B cell (primary cell): ENCODE measurements at places on chromosomes 5 and 9. TPM values are rescaled to one million over a fixed set of nuclear protein-coding genes. Genes with fewer than 3 reads are reported as not detected.

The SMIM32 gene
- total RNA-seq: not detected in 2 replicates

The PDLIM4 gene
- not detected in 2 replicates for total RNA-seq

GRCh38 chr9:18208166-18209059, 265.5 kb upstream of the ADAMTSL1 start:
- no peak overlapping the region for H3K4me3 ChIP-seq
- no peak overlapping the region for H3K27ac ChIP-seq
- DNase-seq: no peak
- H3K27me3 ChIP-seq: no peaks in the 10 kb centered on the region
- no peaks in the 10 kb centered on the region for H3K36me3 ChIP-seq

DNA sequence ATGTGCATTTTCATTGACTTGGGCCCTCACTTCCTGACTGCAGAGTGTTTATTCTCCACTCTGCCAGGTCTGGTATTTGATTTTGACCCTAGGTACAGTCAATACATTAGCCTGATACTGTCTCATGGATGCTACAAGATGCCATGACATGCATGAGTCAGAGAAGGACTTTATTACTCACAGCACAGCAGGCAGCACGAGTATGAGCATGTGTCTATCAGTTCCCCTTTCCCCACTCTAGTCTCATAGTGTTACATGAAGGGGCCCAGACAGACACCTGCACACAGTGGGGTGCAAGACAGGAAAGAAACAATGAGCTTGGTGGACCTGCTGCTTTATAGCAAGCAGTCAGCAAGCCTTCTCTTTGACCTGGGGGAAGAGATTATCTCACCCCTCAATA, 19.6 kb downstream of the ITGA2 start:
- no peaks in the 10 kb centered on the region for H3K36me3 ChIP-seq
- no peaks in the 10 kb centered on the region for H3K27me3 ChIP-seq
- H3K27ac ChIP-seq: no peak overlapping the region
- H3K4me3 ChIP-seq: no peak overlapping the region

GRCh38 chr5:124663101-124663506, 83.3 kb downstream of the ZNF608 start:
- no peak overlapping the region for H3K4me3 ChIP-seq
- DNase-seq: no peak
- peaks cover 29% of the 10 kb centered on the region for H3K4me1 ChIP-seq
- H3K36me3 ChIP-seq: no peaks in the 10 kb centered on the region
- H3K27ac ChIP-seq: no peak overlapping the region
- no peaks in the 10 kb centered on the region for H3K27me3 ChIP-seq

- peaks cover 11% of the 10 kb centered on the region for H3K4me1 ChIP-seq
- no peaks in the 10 kb centered on the region for H3K36me3 ChIP-seq
- H3K4me3 ChIP-seq: no peak overlapping the region
These were observed 701.5 kb upstream of the MEF2C start for GRCh38 chr5:89584339-89584956.

- no peak overlapping the region for H3K27ac ChIP-seq
- peaks cover 2% of the 10 kb centered on the region for H3K4me1 ChIP-seq
- no peaks in the 10 kb centered on the region for H3K36me3 ChIP-seq
- no peak for DNase-seq
- no peak overlapping the region for H3K4me3 ChIP-seq
- no peaks in the 10 kb centered on the region for H3K27me3 ChIP-seq
These were observed 30.5 kb upstream of the ZSWIM6 start for GRCh38 chr5:61301341-61302199.
